ENCODE measurements at places on chromosomes 3 and 15.

DNA sequence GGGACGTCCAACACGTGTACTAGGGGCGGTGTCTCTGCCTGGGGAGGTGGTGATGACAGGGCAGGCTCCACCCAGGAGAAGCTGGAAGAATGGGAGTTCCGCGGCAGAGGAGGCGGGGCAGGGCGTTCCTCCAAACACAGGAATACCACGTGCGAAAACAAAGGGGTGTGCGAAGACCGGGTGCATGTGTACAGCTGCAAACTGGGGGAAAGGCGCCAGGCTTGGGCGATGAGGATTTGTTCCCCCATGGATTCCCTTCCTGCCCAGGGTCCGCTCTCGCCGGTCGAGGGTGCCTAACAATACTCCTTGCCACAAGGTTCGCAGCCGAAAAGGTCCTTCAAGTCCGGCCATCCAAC is 500 bp upstream of the ZSCAN2 start:
- DNase-seq: peak; percentile 18

- DNase-seq: no peak
Measured at GRCh38 chr15:48500595-48500994, 144.9 kb downstream of the FBN1 start.

GRCh38 chr3:174232658-174233429 is 626.3 kb upstream of the NAALADL2 start:
- DNase-seq: no peak

DNA sequence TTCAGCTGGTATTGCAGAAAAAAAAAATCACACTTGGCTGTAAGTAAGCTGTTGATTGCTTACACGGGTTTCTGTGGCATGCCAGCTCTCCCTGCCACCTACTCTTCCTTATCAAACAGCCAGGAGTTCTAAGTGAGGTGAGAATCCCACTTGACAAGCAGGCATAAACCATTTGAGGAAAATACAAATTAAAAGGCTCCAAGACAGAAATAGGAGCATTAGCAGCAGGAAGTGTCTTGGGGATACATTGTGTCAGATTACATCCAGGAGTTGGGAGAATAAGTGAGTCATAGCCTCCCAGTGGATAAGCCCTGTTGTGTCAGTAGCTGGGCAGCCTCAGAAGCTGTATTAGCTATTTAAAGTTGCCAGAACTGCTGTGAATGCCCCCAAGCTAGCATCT is 256.0 kb downstream of the CNTN4 start:
- no peak for DNase-seq

GRCh38 chr3:111418391-111418790 is 123.6 kb upstream of the CD96 start:
- DNase-seq: no peak

- DNase-seq: no peak
Measured at GRCh38 chr3:87968668-87969067, 90.1 kb downstream of the CGGBP1 start.

- no peak for DNase-seq
Measured at GRCh38 chr15:83977992-83978391, 257.6 kb upstream of the GOLGA6L4 start.

GRCh38 chr3:37144806-37145205 is 29.6 kb downstream of the LRRFIP2 start:
- no peak for DNase-seq

GRCh38 chr3:173826901-173827609 is 429.5 kb downstream of the NLGN1 start:
- no peak for DNase-seq

DNA sequence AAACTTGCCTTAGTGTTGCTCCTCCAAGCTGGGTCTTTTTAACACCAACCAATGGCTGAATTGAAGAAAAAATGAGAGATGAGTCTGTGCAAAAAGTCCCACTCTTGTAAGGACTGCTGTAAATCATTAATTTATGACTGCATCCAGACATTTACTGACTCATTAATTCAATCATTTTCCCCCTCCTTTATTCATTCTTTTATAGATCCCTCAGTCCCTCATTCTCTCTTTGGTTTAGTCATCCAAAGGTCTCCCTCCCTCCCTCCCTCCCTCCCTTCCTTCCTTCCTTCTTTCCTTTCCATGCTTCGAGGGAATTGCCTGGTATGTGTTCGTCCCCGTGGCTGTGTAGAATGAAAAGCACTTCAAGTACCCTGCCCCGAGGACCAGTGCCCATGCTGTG is 35.3 kb upstream of the MRPS22 start:
- no peak for DNase-seq

DNA sequence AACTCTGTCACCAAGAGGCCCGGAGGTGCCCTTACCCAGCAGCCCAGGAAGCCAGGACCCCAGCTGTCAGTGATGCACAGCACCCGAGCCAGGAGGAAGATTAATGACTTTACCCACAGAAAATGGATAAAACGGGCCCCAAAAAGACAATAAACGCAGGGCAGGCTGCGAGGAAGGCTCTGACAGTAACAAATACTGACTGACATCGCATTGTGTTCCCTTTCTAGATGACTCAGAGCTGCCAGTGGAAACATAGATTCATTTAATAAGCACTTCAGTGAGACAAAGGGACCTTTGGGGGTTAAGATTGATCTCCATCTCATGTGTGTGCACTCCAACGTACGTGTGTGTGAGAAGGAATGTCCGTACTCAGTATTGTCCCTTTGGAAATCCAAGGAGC is 225.3 kb upstream of the PPP2R3A start:
- DNase-seq: no peak

GRCh38 chr3:16151109-16151508 is 23.4 kb upstream of the GALNT15 start:
- no peak for DNase-seq

GRCh38 chr3:62859203-62859791 is 15.9 kb downstream of the CADPS start:
- no peak for DNase-seq

DNA sequence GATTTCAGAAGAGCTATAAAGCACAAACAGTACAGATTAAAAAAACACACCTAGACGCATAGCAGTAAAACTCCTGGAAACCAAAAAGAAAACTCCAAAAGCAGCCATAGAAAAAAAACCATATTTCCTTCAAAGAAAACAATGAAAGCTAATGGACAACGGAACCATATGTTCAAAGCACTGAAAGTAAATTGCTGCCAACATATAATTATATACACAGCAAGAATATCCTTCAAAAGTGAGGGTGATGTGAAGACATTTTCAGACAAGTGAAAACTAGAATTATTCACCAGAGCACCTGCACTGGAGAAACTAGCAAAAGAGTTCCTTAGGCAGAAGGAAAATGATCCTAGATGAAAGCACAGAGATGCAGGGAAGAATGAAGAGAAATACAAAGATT is 58.2 kb upstream of the PCSK6 start:
- no peak for DNase-seq

DNA sequence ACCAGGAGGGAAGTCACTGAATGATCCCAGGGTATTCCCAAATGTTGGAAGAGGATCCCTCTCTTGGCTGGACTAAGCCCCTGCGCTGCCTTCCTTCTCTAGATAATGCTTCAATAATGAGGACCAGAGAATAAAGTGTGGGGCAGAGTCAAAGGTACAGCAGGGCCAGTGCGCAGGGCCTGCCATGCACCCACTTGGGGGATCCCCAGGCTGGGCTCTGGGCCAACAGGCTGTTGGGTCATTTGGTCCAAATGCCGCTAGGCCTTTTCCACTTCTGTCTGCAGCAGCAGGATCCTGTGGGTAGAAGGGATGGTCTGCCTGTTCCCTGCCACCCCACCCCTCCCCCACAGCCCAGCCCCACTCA is 5.7 kb upstream of the CLK3 start:
- DNase-seq: no peak

DNA sequence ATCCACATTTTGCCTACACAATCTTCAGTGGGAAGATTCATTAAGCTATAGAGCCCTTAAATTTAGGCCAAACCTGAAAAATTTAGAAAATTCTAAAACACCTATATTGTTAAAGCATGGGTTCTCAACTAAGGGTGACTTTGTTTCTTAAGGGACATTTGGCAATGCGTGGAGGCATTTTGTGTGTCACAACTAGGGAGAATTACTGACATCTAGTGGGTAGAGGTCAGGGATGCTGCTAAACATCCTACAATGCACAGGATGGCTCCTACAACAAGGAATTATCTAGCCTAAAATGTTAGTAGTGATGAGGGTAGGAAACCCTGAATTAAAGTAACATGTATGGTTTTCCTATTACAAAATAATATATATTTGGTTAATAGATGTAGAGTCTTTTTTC is 55.8 kb downstream of the TBC1D5 start:
- no peak for DNase-seq

DNA sequence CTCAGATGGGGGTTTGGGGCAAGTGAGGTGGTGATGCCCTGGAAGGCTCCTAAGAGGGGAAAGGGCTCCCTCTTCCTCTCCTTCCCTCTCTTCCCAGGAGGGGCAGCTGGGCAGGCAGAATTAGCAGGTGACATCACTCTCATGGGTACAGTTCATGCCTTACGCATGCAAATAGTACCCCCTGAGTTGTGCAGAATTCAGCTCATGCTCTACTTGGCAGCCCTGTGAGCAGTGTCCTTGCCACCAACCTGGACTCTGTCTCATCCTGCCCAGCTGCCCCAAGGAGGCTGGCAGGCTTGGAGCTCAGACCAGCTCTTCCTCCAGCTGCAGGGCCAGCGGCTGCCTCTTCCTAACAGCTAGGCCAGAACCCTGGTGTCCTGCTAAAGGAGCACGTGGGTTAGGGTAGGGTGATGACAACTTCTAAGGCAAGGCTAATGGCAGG is 3.3 kb downstream of the CHAC1 start:
- DNase-seq: no peak

- no peak for DNase-seq
Measured at GRCh38 chr3:62601238-62602070, 228.1 kb upstream of the FEZF2 start.

- no peak for DNase-seq
Measured at GRCh38 chr15:64624242-64624641, 151.1 kb downstream of the RBPMS2 start.

DNA sequence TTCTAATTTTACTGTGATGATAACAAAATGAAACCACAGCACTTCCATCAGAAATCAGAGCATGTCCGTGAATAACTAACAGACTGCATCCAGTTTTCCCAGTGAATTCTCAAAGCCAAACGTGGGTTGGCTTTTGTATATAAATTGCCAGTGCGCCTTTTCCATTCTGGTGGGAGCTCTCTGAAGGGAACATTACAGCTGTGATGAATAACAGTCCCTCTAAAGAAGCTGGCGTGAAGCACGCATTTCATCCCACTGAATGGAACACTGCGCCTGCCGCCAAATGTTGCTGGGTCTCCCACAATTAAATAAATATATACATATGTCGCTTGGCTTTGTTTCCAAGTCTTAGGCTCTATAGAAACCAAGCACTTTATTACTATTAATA is 113.0 kb upstream of the PFN2 start:
- no peak for DNase-seq

- no peak for DNase-seq
Measured at GRCh38 chr3:13159890-13160289, 86.7 kb upstream of the IQSEC1 start.

DNA sequence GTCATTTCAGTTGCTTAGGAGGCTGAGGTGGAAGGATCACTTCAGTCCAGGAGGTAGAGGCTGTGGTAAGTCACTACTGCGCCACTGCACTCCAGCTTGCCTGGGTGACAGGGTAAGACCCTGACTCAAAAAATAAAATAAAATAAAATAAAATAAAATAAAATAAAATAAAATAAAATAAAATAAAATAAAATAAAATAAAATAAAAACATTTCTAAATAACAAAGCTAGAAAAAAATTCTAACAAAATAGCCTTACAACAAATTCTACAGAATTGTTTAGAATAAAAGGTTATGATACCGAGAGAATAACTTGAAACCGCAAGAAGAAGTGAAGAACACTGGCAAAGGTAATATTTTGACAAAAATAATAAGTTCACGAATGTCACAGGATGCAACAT is 794.3 kb downstream of the NR2F2 start:
- DNase-seq: no peak

DNA sequence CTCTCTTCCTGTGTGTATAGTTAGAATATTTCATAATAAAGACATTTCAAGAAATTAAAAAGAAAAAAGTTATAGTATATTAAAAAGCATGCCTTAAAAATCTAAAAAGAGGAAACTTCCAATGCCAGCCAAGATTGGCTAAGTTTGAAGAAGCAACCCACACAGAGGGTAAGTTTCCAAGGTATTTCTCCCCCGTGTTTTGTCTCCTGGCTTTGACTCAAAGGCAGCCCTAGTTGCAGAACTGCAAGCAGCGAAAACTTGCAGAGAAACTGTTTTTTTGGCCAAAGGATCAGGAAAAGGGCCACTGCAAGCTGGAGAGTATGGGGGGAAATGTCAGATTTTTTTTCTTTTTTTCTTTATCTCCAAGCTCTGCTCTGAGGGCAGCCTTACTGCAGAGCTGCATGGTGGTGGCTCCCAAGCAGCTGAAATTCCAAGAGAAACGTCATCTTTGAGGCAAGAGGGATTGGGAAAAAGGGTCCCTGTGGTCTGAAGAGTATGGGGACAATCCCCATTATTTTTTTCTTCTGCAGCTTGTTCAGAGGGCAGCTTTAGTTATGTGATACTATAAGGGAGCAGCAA is 23.0 kb downstream of the HACL1 start:
- no peak for DNase-seq

DNA sequence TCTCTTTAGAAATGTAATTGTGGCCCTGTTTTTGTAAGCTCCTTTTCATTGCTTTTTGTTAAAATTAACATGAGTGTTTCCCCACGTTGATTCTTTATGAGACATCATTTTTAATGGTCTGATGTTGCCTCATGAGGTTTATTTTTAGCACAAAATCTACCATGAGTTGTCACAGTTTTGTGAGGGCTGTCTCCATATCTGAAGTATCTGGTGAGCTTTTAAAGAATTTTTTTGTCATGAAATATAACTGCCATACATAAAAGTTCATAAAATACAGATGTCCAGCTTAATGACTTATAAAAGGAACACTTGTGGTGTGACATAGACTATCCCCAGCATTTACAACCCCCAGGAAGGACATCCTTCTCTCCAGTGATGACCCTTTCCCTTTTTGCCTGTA is 34.3 kb upstream of the CEMIP start:
- no peak for DNase-seq

DNA sequence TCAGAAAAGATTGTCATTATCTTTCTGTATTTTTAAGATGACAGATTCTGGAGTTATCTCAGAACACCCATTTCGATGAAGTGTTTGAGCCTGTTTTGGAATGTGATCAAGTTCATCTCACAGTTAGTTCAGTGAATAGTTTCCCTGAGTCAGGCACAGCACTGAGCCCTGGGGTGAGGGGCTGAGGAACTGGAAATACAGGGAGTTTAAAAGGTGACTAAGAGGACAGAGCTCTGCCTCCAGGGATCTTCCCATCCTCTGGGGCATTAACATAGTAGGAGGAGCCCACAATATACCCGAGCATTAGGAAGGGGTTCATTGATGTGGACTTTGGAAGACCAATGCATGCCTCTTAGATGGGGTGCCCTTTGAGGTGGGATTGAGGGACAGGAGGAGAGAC is 355.1 kb downstream of the CLSTN2 start:
- DNase-seq: no peak

DNA sequence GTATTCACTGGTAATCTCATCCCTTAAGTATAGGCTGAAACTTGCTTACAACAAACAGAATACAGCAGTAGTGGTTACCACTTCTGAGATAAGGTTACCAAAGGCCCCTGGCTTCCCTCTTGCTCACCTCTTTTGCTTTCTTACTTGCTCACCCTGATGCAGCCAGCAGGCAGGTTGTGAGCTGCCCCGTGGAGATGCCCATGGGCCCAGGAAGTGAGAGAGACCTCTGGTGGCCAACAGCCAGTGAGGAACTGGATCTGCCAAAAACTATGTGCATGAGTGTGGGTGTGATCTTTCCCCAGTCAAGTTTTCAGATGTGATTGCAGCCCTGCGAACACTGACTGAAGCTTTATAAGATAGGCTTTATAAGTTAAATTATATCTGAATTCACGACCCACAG is 48.7 kb downstream of the NMNAT3 start:
- no peak for DNase-seq
